NCI-H1694 treated with DMSO at 0.1 percent for 48 hours (cell line): ENCODE measurements at places on chromosomes 3 and 15.
A peak's percentile ranks its signal among the peaks of the same experiment; 100 is the strongest.

DNA sequence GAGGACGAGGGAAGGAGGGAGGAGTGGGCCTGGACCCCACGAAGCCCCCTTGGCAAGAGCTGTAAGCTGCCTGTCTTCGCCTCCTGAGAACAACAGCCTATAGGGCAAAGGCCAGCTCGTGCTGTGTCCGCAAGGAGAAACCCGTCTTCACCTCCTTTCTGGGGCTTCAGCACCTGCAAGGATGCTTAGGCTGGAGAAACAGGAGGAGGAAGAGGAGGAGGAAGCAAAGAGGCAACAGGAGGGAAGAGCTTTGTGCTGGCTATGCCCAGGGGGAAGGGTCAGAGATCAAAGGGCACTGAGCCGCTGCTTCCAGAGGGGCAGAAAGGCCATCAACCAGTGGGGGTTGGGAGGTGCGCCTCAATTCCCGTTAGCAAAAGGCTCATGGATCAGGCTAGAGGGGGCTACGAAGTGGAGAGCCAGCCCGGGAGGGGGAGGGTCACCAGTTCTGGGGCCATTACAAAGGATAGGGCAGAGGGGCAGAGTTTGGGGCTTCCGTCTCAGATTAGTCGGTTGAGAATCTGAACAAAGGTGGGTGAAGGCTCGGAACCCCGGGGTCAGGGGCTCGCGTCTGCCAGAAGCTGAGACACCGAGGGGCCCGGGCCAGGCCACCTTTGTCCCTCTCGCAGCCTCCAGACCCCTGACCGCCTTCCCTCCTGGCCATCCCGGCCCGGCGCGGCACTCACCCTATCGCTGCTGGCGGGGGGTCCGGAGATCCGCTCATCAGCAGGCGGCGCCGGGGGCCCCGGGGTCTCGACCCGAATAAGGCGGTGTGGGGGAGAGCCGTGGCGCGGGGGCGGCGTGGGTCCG is 792 bp downstream of the SHF start:
- no peak for DNase-seq

DNA sequence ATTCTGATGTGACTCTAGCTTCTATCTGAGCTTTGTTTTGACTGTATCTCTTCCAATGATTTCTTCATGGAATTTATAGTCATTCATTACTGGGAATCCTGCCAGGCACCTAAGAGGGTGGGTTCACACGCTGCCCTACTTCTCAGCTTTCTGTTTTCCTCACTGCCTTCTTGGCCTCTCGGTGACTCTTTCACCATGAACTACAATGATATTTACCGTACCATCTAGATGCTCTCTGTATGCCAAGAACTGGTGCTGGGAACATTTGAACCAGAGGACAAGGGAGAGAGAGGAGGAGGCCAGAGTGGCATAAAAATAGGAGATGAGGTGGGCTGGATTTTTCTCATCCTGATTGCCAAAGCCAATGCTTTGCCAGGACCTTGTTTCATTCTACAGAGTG is 280.0 kb upstream of the P2RY1 start:
- DNase-seq: no peak

- DNase-seq: no peak
Measured at GRCh38 chr15:78977091-78977571, 32.3 kb upstream of the CTSH start.

- DNase-seq: no peak
Measured at GRCh38 chr3:45048244-45048643, 22.1 kb downstream of the CLEC3B start.

DNA sequence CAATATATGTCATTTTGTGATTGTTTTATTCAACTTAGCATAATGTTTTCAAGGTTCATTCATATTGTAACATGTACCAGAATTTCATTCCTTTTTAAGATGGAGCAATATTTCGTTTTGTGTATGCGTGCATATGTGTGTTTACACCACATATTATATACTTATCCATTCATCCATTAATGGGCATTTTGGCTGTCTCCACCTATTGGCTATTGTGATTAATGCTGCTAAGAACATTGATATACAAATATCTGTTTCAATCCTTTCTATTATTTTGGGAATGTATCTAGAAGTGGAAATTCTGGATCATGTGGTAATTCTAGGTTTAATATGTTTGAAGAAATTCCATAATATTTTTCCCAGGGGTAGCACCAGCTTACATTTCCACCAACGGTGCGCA is 403.9 kb upstream of the LMCD1 start:
- no peak for DNase-seq

DNA sequence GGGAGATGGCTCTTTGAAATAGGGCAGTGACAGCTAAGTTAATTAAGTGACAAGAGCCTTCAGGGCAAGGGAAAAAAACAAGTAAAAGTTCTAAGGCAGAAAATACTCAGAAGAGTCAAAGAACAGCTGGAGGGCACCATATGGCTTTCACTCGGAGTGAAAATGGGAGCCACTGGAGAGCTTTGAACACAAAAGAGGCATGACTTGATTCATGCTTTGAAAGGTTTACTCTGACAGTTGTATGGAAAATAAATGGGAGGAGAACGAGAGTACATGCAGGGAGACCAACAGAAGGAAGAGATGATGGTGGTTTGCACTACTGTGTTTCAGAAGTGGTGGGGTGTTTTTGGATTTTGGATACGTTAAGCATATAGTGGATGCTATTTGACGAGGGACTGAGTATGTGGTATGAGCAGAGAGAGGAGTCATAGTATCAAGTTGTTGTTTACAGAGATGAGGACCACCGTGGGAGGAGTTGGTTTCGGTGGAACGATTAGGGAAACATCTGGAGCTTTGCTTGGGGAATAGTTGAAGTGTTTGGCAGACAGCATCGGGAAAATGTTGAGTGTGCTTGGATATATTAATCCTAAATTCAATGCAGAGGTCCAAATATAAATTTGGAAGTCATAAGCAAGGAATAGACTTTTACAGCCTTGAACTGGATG is 411.5 kb downstream of the GABRG3 start:
- DNase-seq: peak; percentile 28

DNA sequence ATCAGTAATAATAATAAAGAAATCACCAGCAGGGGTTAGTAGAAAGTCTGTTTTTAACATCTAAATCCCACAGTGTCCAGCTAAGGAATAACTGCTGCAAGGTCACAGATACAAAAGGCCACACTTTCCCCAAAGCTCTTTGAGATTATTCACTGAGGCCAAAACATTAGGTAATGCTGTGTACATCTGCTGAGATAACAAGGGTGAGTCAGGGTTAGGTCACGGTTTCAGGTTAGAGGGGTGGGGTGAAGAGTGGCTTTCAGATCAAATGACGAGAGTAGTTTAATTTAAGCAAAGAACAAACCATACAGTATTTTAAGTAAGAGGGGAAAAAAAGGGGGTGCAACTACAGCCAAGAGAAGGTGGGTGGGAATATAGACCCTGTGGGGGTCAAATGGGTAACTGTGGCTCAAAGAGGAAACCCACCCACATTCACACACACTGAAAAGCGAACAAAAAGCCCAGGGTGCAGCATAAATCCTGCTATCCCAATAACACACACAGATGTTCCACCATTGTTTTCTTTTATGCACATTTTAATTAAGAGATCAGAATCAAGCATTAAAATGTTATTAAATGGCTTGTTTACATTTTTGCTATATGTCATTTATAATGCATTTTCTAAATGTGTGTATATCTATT is 412.9 kb downstream of the TIGIT start:
- DNase-seq: no peak

- no peak for DNase-seq
Measured at GRCh38 chr3:30597769-30598134, 8.6 kb upstream of the TGFBR2 start.

DNA sequence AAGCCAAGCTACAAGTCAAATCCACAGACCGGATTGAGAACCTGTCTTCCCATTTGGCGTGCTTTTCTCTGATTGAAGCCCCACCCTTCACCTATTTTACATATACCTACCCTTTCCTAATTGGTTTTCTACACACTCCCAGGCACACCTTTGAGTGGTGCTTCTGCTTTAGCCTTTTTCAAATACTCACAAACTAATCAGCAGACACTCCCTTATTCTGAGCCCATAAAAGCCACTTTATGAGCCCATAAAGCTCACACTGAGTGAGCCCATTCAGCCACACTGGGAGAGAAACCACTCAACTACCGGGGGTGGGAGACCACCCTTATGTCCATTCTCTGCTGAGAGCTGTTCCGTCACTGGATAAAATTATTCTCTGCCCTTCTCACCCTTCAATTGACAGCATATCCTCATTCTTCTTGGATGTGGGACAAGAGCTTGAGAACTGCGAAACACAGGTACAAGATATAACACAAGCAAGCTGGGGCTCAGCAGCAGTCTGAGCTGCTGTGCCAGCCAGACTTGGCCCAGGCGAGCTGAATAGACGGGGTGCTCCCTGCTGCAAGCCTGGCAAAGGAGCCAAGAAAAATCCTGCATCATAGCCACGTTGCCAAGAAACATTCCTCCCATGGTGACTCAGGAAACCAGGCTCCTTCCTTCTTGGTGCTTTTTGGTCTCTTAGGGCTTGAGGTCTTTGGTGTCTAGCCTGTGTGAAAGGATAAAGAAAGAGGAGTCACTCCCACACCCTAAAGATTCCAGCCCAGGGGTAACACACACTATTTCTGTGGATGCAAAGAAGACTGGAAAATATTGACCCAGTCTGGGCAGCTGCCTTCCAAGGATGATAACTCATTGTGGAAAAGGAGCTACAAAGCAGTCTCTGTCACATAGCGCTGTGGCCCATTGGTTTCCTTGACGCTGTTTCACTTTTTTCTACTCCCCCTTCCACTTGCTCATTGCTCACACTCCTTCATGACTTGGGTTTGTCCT is 609.7 kb downstream of the MCTP2 start:
- DNase-seq: no peak

GRCh38 chr3:55654123-55654760 is 167.1 kb upstream of the WNT5A start:
- no peak for DNase-seq

- no peak for DNase-seq
Measured at GRCh38 chr15:100934726-100935125, 15.6 kb downstream of the LRRK1 start.

GRCh38 chr15:48547286-48547685 is 98.2 kb downstream of the FBN1 start:
- no peak for DNase-seq

DNA sequence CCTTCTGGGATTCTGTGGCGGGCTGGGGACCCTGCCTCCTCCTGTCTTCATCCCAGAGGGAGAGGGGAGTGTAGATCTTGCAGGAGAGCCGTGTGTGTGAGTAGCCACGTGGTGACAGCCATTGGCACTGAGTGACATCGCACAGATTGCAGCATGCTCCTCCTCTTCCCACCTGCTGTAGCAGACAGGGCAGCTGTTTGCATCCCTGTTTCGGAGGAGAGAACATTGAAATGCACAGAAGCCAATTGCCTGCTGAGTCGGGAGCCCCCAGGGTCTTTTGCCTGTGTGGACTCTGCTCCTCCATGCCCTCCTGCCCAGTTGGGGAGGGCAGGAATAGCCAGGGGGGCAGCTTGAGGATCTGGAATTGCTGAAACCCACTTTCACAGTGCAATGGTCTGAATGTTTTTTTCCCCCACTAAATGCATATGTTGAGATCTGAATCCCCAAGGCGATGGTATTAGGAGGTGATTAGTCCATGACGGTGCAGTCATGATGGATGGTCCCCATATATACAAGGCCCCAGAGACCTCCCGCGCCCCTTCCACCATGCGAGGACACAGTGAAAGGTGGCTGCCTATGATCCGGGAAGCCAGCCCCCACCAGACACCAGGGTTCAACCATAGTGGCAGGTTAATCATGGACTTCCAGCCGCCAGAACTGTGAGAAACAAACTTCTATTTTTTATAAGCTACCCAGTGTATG is 66.8 kb downstream of the CHRNA7 start:
- DNase-seq: peak; percentile 1

- DNase-seq: no peak
Measured at GRCh38 chr3:45011756-45012508, 14.2 kb upstream of the CLEC3B start.
